Tongue (tissue), 3 donors: ENCODE measurements at places on chromosomes 6 and 20. TPM values are rescaled to one million over a fixed set of nuclear protein-coding genes. Genes with fewer than 3 reads are reported as not detected.

GRCh38 chr6:139062932-139063646, 34.5 kb downstream of the ABRACL start:
- no peak for DNase-seq

DNA sequence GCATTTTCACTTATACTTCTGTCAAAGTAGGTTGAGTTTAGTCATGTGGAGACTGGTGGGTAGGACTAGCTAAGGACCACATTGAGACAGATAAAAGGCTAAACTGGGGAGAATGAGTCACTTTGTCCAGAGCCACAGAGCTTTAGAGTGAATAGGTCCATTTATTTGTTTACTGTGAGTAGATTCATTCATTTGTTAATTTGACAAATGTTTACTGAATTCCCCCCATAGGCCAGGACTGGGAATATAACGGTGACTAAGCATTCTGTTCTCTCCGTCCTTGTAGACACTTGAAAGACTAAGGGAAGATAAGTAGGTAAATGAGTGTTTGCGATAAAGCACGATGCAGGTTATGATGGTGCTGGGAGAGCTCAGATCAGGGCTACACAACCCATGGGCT, 699.7 kb upstream of the ID4 start:
- DNase-seq: no peak

DNA sequence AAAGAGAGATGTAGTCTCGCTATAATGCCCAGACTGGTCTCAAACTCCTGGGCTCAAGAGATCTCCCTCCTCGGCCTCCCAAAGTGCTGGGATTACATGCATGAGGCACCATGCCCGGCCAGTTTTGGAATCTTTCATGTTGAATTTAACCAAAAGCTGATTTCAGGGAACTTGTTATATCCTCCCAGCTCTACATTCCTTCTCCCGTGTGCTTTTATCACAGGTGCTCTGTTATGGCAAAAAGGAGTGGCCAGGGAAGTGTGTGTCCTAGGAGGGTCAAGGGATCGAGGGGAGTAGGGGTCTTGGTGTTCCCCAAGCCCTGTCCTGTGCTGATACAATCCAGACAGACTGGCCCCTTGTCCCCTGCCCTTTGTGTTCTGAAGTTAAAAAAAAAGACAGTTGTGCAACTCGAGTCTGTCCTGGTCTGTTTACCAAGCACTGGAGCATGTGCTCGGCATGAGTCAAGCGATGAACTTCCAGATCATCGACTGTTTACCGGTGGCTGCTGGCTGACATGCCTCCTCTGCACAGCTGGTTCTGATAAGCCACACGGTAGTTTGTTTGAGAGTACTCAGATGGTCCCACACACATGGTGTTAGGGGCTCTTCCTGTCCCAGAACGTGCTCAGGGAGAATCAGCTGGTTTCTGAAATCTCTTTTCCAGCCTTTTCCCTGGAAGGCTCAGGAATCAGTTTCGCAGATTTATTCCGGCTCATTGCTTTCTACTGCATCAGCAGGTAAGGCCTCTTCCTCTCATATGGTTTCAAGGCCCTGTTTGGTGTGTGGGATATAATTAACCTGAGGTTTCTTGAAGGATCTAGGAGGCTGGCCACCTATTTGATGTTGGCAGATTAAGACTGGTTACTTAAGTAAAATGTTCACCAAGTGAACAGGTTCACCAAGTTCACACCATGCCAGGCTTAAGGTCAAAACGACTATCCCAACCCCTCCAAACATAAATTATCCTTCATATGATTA, 52.6 kb upstream of the NAA20 start:
- peak; percentile 47 for DNase-seq

DNA sequence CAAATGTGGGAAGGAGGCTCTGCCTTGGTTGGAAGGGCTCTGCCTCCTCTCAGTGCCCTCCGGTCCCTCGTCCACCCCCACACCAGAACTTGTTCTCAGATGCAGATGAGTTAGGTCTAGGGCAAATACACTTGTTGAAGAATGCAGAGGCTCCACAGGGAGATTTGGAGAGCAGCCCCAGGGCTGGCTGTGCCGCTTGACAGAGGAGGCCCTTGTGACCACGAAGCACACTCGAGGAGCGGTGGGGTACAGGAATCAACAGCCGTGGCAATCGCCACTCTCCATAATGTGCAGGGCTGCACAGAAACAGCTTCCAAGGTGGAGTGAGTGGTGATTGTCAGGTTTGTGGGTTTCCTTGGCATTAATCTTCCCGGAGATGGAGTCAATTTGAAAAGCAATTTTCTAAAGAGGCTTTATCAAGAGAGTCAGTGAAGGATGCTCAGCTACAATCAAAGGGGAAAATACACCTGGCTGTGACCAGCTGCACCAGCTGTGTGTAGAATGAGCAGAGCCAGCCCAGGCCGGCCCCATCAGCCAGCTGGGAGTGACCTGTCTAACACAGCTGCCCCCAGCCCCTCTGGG, 59.5 kb downstream of the BFSP1 start:
- peak; percentile 10 for DNase-seq

- DNase-seq: no peak
Measured at GRCh38 chr6:53035549-53036213, 29.5 kb upstream of the FBXO9 start.

DNA sequence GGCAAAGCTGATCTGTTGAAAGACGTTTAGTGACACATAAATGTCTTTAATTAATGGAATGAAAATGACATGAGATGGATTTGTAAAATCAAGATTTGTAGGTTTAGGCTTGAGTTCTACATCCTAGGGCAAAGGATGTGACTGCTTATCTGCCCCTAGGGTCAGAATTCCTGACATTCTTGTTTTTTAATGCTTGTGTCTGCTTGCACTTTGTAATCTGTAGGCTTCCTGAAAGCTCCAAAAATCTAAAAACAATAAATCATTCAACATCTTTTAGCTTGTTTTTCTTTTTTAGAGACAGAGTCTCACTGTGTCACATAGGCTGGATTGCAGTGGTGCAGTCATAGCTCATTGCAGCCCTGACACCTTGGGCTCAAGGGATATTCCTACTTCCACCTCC, 107.9 kb upstream of the MLIP start:
- DNase-seq: no peak

DNA sequence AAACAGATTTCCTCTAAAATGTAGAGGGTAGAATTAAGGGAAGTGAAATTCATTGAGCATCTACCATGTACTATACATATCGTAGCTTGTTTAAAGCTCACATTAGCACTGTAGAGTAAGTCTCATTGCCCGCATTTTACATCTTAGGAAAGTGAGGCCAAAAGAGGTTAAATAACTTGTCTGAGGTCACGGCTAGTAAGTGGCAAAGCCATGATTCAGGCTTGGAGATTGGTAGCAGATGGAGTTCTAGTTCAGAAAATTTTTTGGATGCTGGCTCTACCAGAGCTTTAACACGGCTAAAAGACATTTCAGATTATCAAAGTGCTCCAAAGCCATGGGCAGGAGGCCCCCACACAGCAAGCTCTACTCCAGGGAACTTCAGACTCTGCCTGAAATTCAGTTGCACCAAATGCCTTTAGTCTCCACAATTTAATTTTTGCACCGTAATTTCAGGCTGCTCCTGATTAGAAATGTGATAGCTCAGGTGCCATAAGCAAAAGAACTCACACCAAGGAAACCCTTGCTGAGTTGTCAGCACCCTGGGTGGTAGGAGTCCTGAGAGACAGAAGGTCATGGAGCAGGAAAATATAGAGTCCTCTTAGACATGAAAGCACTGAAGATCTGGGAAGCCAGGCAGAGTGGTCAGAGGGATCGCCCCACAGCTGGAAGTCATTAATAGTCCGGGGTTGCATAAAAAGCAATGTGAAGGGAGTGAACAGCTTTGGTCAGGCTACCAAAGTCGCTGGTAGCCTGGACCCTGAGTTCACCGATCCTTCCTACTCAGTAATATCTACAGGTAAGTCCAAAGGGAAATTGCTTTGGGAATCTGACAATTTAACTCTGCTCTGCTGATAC, 55.2 kb upstream of the ASIP start:
- no peak for DNase-seq

DNA sequence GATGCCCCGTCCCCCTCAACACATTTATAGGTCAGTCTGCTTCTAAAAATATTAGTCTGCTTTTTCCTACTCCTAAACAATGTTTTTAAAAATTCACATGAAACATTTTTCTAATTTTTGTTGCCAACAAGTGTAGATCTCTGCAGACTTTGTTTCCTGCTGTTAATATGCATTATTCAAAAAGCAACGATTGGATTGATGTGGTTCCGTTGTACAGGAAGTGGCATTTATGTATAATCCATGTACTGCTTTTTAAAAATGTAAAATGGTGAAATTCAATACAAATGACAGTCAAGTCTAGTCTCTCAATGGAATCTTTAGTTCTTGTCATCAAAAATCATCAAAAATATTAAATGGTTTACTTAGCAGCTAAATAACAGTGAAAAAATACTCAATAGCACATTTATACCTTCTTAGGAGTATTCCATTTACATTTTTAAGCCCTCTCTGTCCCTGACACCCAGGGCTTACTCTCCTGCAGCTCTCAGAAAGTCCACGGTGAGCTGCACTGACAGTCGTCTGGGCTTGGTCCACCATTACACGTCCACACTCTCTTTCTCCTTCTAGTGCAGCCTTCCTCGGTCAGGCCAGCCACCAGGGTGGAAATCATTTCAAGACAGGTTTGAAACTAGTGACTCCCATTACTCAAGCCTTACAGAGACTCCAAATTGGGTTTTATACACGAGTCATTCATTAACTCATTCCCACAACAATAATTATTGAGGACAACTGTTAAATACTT, 211.5 kb downstream of the TMEM200A start:
- no peak for DNase-seq

DNA sequence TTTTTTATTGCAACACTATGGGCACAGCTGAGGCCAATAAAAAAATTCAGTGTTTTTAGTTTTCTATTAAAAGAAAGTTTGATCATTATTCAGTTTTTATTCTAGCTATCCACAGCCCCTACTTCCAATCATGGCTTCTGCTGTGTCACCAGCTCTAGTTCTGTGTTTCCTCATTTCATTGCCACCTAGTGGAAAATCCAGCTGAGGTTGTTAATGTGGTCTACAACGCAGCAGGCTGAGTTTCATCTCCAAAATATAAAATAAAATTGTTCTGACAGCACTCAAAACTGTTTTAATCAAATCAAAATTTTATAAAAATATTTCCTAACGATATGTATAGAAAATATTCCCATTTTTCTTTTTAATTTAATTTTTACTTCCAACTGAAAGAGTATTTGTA, 13.6 kb downstream of the COL9A1 start:
- DNase-seq: no peak

DNA sequence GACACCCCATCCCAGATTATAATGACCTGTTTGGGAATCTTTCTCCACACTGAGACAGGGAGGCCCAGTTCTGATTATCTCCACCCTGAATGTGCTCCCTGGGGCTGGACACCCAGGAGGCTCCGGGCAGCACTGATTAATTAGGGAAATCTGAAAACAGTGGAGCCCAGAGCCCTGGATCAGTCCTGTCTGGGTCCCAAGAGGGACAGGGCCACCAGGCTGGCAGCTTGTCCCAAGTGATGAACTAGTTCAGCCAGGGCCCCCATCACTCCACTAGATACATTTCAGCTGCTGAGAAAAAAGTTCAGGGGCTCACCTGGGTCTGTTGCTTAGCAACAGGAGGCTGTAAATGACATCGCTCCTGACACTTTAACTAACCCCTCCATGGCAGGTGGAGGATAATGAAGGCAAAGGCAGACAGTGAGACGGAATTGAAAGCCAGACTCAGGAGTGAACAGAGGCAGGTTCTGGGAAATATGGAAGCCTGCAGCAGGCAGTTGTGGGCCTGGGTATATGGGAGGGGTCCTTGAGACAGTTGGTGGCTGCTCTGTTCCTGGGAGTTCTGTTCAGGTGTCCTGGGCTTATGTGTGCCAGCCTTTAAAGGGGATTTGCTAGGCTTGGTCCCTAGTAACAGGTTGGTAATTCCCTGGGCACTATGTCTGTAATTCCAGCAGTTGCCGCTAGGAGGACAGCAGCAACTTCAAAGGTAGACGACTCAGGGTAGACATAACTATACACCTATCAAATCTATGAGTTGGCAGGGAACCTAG, 78.3 kb upstream of the CTNNBL1 start:
- peak; percentile 15 for DNase-seq

DNA sequence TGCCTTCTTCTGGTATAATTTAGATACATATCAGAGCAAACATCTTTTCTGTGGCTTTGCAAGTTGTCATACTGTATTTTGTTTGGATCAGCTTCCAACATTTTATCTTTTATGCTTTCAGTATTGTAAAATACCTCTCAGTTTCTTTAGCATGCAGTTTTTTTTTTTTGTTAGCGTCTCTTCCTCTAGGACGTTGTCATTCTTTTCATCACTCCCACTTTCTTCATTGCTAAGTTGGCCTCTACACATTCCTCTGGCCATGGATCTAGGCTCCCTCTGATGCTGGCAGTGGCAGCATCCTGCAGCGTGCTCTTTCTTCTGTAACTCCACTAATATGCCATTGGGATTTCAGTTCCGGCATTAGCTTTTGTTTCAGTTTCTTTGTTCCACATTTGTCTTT, 21.7 kb downstream of the RPRD1B start:
- DNase-seq: no peak

GRCh38 chr6:144897441-144897921, 612.3 kb downstream of the UTRN start:
- DNase-seq: no peak

DNA sequence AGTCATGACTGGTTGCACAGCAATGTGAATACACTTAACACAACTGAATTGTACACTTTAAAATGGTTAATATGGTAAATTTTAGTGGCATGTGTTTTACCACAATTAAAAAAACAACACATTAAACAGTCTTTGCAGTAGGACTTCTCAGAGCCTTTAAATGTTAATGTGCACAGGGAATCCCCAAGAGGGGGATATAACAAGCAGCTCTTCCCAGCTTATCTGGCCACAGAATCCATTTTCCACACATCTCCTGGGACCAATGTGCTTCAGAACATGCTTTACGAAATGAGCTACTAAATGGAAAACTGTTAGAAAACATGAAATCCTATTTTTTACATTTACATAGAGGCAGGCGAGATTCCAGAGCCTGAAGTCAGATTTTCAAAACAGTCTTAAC, 44.4 kb downstream of the FYN start:
- DNase-seq: no peak

- no peak for DNase-seq
Measured at GRCh38 chr6:105795913-105796517, 290.1 kb upstream of the PRDM1 start.

Gene COL19A1
- total RNA-seq: 26.4 TPM

Gene PRPH2
- total RNA-seq: 4.2 TPM

Gene HLA-DRB1
- total RNA-seq: 12.9 TPM

Gene KHDC1
- total RNA-seq: 3.2 TPM

Gene TBXT
- not detected for total RNA-seq

Gene MARCKS
- total RNA-seq: 127 TPM

Gene TPX2
- 19.6 TPM for total RNA-seq

Gene HDGFL1
- total RNA-seq: not detected

Gene SMIM8
- 15.5 TPM for total RNA-seq

Gene WFDC12
- total RNA-seq: not detected
